Breast epithelium (tissue), 4 donors: ENCODE measurements at places on chromosomes 11 and 22. TPM values are rescaled to one million over a fixed set of nuclear protein-coding genes. Genes with fewer than 3 reads are reported as not detected.

GRCh38 chr11:118046051-118046963 is 30.6 kb upstream of the TMPRSS4 start:
- DNase-seq, result no peak

DNA sequence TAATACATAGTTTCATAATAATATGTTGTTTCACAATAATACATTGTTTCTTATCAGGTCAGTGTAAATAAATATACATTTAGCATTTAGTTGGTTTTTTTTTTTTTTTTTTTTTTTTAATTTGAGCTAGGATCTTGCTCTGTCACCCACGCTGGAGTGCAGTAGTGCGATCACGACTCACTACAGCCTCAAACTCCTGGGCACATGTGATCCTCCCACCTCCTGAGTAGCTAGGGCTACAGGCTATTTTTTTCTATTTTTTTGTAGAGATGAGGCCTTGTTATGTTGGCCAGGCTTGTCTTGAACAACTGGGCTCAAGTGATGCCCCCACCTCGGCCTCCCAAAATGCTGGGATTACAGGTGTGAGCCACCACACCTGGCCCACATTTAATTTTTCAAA is 43.5 kb downstream of the MIAT start:
- no peak for DNase-seq

KCNJ1 gene
- total RNA-seq, result not detected

- DNase-seq, result no peak
Observed at GRCh38 chr11:94581926-94582325, 14.8 kb downstream of the PIWIL4 start.

- DNase-seq, result no peak
Observed at GRCh38 chr11:4680341-4680740, 17.3 kb downstream of the OR51E2 start.

DNA sequence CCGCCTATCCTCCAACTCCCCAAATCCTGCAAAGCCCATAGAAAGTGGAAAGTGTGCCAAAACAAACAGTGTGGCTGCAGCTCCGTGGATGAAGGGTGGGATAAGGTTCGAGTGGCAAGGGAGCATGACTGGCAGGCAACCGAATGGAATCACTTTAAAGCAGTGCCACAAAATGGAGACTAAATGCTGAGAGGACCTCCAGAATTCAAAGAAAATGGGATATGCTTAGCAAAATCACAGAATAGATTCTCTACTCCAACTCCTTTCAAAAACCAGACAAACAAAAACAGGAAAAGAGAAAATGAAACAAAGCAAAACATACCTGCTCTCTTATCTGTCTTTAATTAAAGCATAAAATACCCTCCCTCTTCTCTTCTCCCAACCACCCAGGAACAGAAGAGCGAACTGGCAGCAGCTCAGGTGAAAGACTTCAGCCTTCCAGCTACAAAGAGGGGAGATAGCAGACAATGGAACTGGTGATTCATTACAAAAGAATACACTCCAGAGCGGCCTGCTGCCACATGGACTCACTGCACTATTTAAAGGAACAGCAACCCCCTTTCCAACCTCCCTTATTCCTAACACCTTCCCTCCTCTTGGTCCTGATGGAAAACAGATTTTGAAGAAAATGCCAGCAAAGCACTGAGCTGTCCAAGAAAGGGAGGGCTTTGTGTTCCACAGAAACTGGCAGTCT is 118.5 kb downstream of the APOL5 start:
- peak; percentile 41 for DNase-seq

GRCh38 chr22:38461414-38462081 is 6.3 kb upstream of the KDELR3 start:
- DNase-seq, result peak; percentile 70

DNA sequence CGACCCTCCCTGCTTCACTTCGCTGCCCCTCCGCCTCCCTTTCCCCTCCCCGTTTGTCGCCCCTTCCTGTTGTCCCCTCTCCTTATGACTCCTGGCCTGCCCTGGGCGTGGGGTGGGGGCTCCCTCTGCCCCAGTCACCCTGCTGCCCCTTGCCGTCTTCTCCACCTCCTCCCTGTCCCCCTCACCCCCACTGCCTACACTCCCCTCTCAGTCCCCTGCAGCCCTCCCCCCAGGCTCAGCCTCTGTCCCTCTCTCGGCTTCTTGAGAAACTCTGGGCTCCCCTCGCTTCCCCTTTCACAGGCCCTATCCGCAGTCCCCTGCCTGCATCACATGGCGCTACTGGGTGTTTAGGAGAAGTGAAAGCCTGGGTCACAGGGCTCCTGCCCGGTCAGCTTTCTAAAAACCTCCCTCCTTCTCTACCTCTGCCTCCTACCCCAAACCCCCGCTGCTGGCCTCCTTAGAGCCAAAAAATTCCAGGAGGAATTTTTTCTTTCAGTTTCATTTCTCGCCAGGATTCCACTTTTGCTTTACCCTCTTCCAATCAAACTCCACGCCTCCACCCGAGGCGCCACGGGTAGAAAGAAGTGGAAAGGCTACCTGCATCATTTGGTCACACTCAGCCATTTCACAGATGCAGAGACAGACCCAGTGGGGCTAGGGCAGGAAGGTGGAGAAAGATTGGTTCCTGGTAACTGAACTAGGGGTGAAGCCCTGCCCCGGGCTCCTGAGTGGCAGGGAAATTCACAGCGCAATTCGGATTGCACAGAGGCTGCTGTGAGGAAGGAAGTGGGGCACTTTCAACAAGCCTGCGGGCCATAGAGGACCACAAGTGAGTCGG is at the start of gene SLC15A3:
Gene SLC15A3, minus strand, starts transcription at position 273 of the 838 bp plus-strand sequence. CDS start 625 bp downstream, outside the sequence.
- DNase-seq, result no peak

GRCh38 chr11:33222052-33222750 is 35.0 kb upstream of the HIPK3 start:
- DNase-seq, result no peak
